ENCODE measurements at places on chromosomes 6 and 20.

GRCh38 chr6:130811932-130812331 lies 15.3 kb upstream of the SMLR1 start:
- DNase-seq: no peak

DNA sequence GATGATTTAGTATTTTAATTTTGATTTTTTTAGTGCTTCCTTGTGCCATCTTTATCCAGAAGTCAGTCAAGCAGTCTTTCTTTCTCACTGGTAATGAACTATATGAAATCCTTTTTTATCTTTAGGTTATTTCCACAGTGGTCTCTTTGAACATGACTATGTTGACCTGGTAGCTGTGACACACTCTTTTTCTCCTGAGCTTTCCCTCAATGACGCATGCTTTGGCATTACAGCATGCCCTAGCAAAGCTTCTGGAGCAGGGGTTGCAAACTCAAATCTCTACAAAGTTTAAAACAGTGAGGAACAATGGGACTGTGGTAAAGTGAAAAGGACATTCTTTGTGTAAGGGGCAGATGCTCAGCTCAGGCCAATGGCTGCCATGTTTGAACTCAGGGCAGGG lies 4.5 kb upstream of the PLAGL1 start:
- no peak for DNase-seq

DNA sequence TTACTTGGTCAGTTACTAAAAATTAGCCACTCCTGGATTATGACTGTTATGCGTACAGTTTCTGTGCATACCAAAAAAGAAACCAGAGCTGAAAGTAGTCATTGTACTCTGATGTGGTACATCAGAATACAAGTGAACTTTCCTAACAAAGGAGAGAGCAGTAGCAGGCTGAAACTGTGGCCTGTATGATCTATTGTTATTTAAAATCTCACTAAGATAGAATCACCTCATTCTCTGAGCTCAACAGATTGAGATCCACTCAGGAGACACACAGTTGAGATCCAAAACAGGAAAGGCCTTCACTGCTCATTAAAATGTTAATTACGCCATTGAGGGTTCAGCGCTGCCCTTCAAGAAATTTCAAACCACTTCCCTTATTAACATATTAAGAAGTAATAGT lies 576.4 kb downstream of the LMBRD1 start:
- no peak for DNase-seq

DNA sequence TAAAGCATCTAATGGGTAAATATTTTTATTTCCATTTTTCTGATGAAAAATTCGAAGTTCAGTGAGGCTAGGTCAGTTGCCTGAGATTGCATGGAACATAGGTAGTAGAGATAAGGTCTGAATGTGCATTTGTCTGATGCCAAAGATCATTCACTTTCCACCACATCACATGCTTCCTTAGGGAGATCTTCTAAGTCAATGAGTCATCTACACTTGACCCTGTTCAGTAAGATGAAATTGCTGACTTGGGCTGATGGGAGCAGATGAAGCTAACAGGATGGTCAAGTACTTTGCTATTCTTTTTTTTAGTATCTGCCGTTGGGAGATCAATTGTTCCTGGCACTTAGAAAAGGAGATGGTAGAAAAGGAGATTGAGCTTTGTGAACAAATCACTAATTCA lies 511.3 kb downstream of the PHF3 start:
- no peak for DNase-seq

GRCh38 chr6:71886184-71887005 lies at the start of gene RIMS1:
Gene RIMS1 (plus strand): TSS chr6:71886550. CDS start chr6:71887024, 474 bp downstream.
- DNase-seq: no peak

- DNase-seq: no peak
Observed at GRCh38 chr20:53883098-53883911, 187.1 kb downstream of the BCAS1 start.

DNA sequence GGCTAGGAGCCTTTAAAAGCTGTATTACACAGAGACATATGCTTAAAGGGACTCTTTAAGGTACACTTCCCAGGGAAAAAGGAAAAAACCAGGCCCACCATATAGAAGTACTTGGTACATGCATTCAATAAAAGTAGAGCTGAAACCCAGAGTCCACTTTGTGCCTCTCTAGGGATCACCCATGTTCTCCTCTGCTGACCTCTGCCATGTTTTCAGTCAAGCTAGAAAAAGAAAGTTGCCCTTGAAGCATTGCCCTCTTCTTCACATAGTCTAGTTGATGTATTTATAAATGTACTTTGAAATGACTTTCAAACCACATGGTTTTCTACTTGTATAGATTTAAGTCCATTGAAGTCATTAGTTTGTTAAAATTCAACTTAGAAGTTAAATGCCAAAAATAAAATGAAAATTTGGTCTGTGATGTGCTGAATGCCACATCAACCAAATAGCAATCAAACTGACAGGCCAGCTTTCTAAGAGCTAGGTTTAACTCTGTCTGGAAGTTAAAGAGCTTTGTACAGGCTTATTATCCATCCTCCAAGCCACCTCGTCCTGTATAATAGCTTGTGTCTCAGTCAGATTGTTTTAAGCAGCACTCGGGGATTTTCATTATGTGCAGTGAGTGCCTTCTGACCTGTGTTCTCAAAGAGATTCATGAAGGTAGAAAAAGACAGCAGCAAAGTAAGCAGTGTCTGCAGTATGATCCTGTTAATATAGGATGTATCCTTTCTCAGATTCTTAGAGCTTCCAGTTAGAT lies 238.6 kb upstream of the PLN start:
- no peak for DNase-seq

- DNase-seq: no peak
Observed at GRCh38 chr6:39700362-39700761, 24.8 kb downstream of the KIF6 start.

GRCh38 chr6:106142876-106143431 lies 56.8 kb downstream of the PRDM1 start:
- no peak for DNase-seq

DNA sequence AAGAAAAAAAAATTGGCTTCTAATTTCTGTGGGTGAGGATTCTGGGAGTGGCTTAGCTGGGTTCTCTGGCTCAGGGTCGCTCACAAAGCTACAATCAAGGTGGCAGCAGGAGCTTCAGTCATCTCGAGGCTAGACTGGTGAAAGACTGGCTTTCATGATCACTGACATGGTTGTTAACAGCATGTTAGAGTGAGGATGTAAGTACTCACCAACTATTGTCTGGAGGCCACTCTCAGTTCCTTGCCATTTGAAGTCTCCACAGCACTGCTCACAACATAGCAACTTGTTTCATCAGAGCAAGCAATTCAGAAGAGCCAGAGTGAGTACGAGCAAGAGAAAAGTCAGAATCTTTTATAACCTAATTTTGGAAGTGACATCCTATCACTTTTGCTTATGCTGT lies 145.7 kb upstream of the PRSS16 start:
- no peak for DNase-seq

GRCh38 chr6:3540253-3540820 lies 83.5 kb upstream of the SLC22A23 start:
- DNase-seq: no peak

GRCh38 chr6:168877821-168878282 lies 375.8 kb downstream of the THBS2 start:
- no peak for DNase-seq

DNA sequence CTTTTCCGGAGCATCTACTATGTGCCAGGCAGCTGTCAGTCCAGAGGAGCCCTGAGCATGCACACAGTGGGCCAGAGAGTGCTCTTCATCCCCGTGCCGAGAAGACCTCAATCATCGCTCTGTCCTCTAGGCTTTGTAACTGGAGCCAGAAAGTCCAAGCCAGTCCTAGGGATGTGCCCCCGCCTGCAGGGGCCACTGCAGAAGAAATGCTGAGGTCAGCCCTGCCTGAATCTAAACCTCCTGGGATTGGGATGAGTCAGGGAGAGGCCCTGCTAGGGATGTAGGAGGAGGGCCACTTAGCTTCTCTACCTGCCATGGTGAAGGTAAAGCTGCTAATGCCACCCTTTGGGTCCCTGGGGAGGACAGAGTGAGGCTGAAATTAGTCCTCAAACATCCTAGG lies 146.8 kb downstream of the CDC5L start:
- DNase-seq: no peak

DNA sequence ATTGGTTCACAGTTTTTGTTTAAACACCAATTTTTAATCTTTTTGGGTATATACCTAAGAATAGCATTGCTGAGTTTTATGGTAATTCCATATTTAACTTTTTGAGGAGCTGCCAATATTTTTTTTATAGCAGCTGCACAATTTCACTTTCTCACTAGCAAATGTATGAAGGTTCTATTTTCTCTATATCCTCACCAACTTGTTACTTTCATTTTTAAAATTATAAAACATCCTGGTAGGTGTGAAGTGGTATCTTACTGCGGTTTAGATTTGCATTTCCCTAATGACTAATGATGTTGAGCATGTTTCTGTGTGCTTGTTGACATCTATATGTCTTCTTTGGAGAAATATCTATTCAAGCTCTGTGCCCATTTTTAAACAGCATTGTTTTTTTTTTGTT lies 452.1 kb downstream of the GRIK2 start:
- no peak for DNase-seq

- DNase-seq: no peak
Observed at GRCh38 chr20:63494084-63494419, 4.8 kb downstream of the EEF1A2 start.

DNA sequence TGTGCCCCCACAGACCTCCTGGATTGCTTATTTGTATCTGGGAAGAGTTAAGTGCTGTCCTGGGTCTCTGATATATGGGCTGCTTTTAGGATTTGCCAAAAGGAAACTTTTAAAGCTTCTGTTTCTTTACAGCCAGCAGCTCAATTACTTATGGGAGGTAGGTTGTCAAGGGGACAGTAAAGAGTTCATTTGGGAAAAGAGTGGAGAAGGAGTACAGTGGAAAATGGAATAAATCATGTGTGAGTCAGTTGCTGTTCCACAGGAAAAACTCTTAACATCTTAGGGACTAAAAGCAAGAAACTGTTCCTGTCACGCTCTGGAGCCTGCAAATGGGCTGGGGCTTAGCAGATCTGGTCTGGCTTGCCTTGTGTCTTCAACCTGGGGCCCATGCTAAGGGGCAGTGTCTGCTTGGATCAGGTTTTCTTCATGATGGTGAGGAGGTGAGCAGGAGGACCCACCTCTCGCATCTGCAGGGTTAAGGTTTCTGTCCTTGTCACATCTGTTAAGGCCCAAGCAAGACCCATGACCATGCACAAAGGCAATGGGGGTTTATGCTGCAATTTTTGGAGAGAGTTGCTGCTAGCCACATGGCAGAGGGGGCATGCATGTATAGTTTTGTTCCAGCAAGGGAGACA lies 8.7 kb upstream of the CST1 start:
- no peak for DNase-seq

GRCh38 chr6:149646599-149646998 lies 1.9 kb downstream of the KATNA1 start:
- peak; percentile 30 for DNase-seq

DNA sequence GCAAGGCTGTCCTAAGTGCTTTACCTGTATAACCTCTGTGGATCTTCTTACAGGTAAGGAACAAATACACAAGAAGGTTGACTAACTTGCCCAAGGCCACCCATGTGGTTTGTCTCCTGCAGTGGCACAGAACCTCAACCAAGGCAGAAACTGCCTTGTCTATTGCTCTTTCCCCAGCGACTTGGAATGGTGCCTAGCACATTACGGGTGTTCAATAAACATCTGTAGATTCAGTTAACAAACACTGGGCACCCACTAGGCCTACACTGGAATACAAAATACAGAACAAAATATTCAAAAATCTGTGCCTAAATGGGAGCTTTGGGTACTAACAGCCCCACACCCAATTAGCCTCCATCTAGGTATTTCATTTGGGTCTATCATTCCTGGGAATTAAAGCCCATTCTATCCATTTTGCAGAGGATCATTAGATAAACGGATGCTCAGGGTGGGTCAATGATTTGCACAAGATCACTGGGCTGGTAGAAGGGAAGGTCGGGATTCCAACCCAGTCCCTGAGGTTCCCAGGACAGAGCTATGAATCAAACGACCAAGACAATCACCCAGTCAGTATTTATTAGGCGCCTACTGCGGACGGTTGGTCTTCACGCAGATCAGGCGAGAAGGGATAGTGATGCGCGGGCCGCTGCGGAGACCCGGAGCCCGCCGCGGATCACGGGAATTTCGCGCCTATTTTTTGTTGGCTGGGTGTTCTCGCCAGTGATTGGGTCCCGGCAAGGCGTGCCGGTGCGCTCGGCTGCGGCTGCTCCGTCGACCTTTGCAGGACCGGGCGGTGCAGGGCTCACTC lies at the start of gene STK35:
Gene STK35 (plus strand): TSS at position 771 of the 808 bp plus-strand sequence. CDS start 55 bp downstream, outside the sequence.
- peak; percentile 23 for DNase-seq

- no peak for DNase-seq
Observed at GRCh38 chr20:37413023-37413334, 67.0 kb downstream of the SRC start.

DNA sequence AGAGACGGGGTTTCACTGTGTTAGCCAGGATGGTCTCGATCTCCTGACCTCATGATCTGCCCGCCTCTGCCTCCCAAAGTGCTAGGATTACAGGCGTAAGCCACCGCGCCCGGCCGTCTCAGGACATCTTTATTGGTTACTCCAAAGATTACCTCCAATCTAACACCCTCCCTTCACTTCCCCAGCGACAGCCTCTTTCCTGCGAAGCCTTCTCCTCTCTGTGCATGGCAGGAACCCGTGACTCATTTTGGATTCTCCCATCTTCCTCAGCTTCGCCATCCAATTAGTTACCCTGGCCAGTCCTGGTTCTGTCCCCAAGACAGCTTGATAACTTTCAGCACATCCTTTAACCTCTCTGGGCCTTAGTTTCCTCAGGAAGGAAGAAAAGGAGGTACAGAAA lies 51.3 kb upstream of the TOX2 start:
- DNase-seq: no peak

GRCh38 chr6:34871853-34872252 lies 16.0 kb downstream of the TAF11 start:
- no peak for DNase-seq

GRCh38 chr20:24736844-24737211 lies 212.2 kb upstream of the CST7 start:
- no peak for DNase-seq

GRCh38 chr6:80930376-80930775 lies 822.1 kb downstream of the TENT5A start:
- no peak for DNase-seq

DNA sequence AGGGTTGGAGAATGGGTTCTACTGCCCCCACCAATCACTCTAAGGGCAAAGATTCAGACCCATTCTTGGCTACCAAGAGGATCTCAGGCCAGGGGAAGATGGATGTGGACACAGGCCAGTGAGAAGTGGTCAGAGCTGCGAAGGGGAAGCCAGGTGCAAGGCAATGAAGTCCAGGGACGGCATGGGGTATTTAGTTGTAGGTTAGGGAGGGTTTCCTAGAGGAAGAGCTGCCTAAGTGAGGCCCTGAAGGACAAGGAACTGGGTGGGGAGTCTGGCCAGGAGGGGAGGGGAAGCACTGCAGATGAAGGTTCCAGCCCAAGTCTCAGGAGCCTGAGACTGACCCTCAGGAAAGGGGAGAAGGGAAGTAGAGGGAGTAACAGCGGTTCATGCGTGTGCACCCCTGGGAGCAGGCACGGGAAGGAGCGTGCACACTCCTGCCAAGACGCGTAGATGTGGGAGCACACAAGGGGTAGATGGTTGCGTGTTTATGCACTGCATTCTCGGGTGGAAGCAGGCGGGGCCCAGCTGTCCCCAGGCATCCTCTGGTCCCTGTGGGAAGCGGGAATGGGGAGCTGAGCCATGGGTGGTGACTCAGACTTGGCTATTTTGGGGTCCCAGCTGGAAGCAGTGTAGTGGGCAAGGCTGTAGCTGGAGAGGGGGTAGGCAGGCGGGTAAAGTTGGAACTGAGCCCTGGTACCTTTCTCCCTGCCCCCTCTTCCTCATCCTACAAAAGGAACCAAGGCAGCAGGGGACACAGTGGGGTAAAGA lies 3.3 kb downstream of the ACTL10 start:
- DNase-seq: no peak
